ENCODE measurements at places on chromosomes 4 and X.
A peak's percentile ranks its signal among the peaks of the same experiment; 100 is the strongest.

DNA sequence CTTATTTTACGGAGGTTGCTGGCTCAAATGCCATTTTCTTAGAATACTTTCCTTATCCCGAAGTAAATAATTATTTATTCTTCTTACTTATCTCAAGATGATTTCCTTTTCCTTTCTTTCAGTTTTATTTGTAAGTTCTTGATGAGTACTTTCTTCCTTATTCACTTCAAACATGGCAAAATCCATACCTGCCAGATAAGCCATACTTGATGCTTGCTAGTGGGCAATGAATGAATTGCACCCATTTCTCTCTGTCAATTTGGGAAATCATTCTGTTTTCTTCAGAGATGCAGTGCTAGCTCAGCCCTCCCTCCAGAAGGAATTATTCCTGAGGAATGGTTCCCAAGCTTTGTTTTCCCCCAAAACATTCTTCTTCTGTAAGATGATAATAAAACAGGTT, 598.3 kb downstream of the SPRY1 start:
- no peak for DNase-seq

GRCh38 chrX:150205011-150205410, 158.1 kb upstream of the MAMLD1 start:
- DNase-seq = no peak

DNA sequence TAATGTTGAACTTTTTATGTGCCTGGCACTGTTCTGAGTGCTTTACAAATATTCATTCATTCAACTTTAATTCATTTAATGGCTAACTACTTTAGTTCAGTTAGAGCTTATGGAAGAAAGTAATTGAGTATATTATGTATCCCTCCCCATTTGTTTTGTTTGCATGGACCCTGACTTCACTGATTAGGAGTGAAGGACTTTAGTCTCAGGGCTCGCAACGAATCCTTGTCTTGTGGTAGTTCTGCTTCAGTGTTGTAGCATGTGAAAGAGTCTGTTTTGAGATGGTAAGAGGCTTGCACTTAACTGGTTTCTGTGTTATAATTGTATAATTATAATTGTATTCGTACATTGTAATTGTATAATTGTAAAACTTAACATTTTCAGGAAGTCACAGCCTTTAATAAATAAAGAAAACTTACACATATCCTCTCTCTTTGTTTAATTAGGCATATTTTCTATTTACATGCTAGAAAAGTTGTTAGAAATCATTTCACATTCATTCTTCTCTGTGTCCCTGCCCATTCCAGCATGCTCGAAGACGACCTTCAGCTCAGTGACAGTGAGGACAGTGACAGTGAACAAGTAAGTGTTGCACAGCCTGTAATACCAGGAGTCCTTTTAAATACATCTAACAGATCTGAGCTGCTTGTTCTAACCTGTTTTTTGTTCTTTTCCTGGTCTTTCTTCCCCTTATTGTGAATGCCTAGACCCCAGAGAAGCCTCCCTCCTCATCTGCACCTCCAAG, 115.1 kb downstream of the KLHL8 start:
- no peak for DNase-seq

DNA sequence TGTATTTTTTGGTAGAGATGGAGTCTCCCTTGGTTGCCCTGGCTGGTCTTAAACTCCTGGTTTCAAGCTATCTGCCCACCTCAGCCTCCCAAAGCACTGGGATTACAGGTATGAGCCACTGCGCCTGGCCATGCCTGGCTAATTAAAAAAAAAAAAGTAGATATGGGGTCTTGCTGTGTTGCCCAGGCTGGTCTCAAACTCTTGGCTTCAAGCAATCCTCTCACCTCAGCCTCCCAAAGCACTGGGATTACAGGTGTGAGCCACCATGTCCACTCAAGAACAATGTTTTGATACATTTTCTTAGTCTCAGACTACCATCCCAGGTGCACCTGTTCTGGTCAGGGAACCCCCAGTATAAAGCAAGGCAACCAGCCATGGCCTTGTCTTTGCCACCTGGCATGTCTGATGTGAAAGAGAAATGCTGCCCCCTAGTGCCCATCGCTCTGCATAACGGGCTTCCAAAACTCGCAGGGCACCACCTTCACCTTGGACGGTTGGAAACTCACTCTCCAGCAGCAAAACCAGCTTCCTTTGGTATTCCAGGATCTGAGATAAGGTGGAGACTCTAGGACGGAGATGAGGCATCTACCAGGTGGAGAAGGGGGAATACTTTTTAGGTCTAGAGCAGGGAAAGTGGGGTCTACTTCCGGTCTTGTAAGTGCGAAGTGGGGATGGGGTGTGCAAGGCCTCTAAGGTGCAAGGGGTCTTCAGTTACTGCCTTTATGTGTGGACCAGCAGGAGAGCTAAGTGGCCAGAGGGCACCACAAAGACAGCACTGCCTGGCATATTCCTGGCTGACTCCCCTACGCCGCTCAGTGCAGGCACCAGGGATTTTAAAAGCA, 47.7 kb upstream of the AFAP1 start:
- DNase-seq = peak; percentile 59

DNA sequence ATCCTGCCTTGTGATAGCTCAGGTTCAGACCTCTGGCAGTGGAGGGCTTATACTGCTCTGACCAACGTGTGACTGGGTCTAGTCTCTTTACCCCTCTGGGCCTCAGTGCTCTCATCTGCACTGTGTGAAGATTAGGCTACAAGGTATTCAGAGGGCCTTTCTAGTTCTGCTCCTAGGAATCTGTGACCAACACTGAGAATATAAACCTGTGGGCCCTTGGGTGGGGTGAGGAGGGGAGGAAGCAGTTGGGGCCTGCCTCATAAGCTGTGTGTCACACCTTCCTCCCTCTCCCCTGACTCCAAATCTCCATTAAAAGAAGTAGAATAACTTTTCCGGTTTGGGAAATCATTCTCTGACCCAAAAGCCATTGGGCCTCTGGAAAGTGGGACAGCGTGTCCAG, 66.3 kb upstream of the MSN start:
- DNase-seq = no peak

DNA sequence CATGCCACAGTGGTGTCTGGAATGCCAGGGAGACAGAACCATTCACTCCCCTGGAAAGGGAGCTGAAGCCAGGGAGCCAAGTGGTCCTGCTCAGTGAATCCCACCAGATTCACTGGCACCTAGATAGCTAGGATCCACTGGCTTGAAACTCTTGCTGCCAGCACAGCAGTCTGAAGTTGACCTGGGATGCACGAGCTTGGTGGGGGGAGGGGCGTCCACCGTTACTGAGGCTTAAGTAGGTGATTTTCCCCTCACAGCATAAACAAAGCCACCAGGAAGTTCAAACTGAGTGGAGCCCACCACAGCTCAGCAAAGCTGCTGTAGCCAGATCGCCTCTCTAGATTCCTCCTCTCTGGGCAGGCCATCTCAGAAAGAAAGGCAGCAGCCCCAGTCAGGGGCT, 413.3 kb downstream of the PRDM5 start:
- no peak for DNase-seq

DNA sequence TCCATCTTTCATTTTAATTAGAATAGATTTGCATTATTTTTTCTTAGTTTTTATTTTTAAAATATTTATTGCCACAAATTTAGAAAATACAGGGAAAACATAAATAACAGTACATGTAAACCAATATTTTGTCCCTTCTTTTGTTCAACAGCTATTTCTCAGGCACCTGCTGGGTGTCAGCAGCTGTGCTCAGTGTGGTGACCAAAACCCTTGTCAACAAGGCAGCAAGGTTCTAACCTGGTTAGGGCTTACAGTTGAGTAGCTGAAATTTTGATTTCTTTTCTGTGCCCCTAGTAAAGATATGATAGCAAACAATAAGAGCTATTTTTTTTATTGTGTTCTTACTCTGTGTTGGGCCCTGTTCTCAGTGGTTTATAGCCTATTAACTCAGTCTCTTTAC, 128.1 kb downstream of the PTTG2 start:
- no peak for DNase-seq

GRCh38 chrX:6472652-6473342, 62.1 kb downstream of the VCX3A start:
- DNase-seq = no peak

DNA sequence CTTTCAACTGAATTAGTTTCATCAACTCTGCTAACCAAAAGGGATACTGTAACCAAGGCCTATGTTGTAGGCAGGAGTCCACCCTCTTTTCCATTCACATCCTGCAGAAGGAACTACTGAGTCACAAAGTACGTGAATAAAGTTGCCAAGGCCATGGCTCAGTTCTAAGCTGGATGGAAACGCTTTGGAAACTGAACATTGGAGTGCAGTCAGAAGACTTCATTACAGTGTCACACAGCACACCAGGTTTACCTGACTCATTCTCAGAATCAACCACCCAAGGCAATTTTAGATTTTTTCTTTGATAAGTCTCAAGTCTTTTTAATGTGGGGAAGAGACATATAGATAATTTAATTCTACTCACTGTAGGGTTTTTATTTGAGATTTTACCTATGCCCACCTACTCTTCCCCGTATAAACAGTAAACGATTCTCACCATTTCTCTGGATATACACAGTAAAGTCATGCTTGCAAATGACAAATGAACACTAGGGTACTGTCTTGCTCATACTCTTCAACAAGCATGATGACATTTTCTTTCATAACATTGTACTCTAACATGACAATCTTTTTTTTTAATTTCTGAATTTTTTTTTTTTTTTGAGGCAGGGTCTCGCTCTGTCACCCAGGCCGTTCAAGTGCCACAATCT, 58.9 kb upstream of the RBM47 start:
- DNase-seq = peak; percentile 30

DNA sequence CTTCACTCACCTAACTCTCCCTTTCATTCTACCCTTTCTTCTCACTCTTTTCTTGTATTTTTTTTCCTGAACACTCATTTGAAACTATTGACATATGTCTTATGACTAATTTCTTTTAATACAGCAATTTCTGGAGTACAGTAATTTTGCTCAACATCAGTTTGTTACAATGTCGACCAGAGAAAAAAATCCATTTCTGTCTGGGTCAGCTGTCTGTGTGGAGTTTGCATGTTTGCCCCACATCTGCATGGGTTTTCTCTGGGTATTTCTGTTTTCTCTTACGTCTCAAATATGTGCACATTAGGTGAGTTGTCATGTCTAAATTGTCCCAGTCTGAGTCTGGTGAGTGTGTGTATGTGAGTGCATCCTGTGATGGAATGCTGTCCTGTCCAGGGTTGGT, 294.8 kb downstream of the HS3ST1 start:
- DNase-seq = no peak

- DNase-seq = no peak
These were observed 30.0 kb upstream of the SLC9A7 start for GRCh38 chrX:46788902-46789301.

DNA sequence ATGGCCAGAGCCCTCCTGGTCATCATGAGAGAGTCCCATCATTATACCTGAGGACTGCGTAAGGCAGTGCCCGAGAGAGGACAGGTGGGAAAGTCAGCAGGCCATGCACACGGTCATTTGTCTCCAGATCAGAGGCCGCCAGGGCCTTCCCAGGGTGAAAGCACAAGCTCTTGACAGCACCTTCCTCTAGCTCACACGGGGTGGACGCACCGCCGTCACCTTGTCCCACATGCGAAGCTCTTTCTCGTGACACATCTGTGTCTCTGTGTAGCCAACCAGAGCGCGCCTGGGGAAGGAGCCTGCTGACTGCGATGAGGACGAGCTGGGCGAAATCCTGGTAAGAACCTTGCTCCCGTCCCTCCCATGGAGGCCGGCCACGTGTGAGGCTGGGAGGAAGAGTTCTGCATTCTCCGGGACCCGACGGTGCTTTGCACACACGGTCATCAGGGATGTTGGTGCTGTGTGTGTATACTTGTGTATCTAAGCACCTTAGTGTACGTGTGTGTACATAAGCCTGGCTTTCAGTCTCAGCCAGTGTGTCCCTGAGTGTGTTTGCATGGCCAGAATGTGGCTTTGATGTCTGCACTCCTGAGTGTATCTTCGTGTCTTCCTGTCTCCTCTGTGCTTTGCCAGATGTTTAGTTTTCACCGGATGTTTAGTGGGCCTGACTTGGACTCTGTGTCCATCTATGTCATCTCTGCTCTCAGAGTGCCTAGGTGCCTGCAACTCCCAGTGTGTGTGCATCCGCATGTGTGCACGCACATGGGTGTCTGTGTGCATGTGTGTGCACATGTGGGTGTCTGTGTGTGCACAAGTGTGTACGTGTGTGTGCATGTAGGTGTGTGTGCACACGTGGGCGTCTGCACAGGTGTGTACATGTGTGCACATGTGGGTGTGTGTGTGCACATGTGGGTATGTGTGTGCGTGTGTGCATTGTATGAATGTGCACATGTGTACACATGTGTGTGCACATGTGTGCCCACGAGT, 15.1 kb downstream of the ATP5ME start:
- DNase-seq = no peak

GRCh38 chr4:184392748-184393559, 81.4 kb downstream of the IRF2 start:
- DNase-seq = no peak

- no peak for DNase-seq
These were observed 1.8 kb upstream of the EXOSC9 start for GRCh38 chr4:121799208-121799823.

DNA sequence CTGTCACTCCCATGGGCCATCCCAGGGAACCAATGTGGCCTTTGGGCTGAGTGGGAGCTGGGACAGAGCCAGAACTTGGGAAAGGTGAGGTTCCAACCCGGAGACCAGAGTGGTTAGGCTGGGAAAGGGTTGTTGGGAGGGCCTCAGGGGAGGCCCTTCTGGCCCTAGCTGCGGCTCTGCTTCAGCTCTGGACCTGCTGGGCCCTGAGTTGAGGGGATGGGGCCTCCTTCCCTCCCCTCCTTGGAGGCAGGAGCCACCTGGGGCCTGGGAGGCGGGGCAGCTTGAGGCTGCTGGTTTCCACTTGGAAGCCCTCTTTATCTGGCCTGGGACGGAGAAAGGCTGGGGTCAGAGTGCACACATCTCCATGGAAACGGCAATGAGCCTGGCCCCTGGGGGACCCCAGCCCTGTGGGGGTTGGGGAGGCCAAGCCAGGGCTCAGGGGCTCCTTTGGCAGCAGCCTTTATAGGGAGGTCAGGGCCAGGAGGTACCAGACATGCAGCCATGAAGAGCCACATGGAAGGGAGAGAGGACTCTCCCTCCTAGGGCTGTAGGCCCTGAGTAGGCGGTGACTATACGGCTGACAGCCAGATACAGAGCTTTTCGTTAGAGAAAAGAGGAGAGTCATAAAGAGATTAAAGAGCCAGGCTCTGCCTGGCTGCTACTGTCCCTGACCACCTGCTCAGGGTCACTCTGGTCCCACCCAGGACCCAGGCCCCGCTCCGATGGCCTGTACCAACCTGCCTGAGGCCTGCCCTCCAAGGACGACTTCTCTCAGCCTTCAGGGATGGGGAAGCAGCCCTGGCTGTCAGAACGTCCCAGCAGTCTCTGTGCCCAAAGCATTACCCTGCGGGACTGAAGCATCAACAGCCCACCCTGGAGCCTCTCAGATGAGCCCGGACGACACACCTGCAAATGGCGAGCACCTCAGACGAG, 6.9 kb upstream of the NSD2 start:
- DNase-seq = no peak

GRCh38 chr4:155692361-155692760, 25.7 kb downstream of the GUCY1A1 start:
- no peak for DNase-seq

GRCh38 chr4:39565878-39566600, 38.8 kb upstream of the UGDH start:
- peak; percentile 84 for DNase-seq

DNA sequence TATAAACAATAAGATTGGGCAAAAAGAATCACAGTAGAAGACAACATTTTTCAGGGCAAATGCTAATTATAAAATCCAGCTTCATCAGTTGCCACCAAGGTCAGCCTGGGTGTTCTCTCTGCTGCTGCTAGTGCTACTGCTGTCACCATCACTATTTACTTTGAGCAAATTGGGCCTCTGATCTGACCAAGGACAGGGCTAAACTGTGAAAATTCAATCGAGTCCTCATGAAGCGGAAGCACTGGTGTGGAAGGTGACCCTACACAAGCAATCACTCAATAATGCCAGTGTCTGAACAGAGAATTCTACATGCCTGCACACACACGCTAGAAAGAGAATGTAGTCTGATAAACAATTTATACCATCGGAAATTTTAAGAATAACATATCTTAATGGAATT, 122.9 kb upstream of the TTC29 start:
- DNase-seq = no peak

All from mammary epithelial cell (primary cell).